Activated CD4-positive, alpha-beta T cell treated with anti-CD3 and anti-CD28 coated beads for 4 hours (primary cell): ENCODE measurements at places on chromosomes 1 and 21.
A peak's percentile ranks its signal among the peaks of the same experiment; 100 is the strongest.

GRCh38 chr1:24226749-24227148 lies 39.7 kb upstream of the IFNLR1 start:
- no peak for DNase-seq

DNA sequence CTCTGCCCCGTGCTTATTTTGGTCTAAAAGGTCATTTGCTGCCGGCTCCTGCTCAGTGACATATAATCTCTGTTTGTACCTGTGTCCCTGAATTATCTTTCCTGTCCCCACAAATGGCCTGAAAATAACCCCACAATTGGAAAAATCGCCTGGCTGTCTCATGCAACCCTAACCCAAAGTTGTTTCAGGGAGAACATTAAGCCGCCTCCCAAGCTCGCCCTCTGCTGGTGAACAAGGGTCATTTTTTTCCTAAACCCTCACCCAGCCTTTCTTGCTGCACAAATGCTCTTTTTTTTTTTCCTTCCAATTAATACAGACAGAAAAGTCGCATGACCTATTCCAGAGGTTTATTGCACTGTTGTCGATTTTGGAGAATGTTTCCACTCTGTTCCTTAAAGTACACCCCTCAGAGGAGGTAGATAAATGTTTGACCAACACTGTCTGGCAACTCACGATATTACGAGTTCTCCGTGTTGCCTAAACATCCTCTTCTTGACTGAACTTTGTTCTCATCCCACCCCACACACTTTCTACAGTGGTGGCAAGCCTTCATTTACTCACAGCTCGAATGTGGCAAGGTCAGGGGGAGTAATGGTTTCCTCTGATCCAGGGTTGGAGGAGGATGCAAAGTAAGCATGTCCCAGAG lies 148.7 kb downstream of the ZZZ3 start:
- DNase-seq, result peak; percentile 56

- DNase-seq, result no peak
Measured at GRCh38 chr1:42469727-42470126, 6.6 kb downstream of the CCDC30 start.

- no peak for DNase-seq
Measured at GRCh38 chr21:32206631-32207405, 72.0 kb downstream of the MIS18A start.

- no peak for DNase-seq
Measured at GRCh38 chr1:6969106-6969505, 183.9 kb downstream of the CAMTA1 start.

GRCh38 chr1:60129911-60130310 lies 56.3 kb upstream of the C1orf87 start:
- no peak for DNase-seq

GRCh38 chr1:96238426-96238825 lies 483.2 kb upstream of the PTBP2 start:
- DNase-seq, result no peak

GRCh38 chr1:193451001-193451400 lies 264.6 kb upstream of the B3GALT2 start:
- DNase-seq, result no peak

DNA sequence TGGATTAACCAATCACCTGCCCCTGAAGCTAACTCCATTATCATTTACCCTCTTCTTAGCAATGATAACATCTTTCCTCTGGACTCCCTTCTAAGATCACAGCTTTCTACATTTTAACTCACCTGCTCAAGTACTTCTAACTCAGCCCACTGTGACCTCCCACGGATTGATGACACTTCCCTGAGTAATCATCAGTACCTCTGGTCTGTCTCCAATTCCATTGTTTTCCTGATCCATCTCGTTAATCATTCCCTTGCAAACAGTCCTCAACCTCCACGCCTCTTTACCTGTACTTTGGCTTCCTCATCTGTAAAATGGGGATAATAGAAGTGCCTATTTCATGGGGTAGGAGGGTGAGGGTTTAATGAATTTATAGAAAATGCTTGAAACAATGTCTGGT lies 195.3 kb upstream of the APP start:
- no peak for DNase-seq

- no peak for DNase-seq
Measured at GRCh38 chr1:15720861-15721260, 15.2 kb upstream of the SLC25A34 start.

DNA sequence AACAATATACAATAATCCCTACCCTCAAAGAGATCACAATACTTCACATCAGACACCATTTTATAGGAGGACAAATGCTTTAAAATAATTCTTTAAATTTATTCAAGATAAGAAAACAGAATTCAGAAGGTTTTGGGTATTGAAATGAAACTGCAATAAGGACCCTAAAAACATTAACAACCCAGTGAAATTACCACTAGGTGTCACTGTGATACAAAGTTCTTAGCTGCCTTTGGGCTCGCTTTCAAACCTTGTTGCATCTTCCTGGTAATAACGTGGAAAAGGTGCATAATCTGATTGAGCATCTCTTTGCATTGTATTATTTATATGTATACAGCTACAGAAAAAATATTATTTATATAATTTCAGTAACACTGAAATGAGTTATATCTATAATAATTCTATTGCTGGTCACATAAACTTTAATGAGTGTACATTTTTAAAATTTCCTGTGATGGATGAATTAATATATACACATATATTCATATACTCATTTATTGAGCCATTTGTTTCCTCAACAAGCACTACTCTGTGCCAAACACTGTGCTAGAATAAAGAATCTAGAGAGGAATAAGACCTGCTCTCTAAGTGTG lies 185.2 kb downstream of the FAF1 start:
- no peak for DNase-seq

DNA sequence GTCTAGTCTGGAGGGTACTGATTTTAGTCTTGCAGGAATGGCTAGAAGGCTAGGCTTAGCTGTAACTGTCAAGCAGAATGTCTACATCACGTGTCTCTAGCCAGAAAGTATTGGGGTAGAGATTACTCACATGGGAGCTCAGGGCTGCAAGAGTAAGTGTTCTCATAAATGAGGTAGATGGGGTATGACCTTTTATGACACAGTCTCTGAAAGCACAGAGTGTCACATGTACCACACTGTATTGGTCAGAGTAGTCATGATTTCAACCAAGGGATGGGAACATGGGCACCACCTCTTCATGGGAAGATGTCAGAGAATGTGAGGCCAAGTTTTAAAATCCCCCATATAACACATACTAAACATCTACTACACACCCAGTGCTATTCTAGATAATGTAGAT lies 2.9 kb downstream of the FYB2 start:
- DNase-seq, result no peak

- no peak for DNase-seq
Measured at GRCh38 chr1:16184557-16185303, 27.7 kb downstream of the ARHGEF19 start.

GRCh38 chr1:110094931-110095654 lies 17.1 kb upstream of the UBL4B start:
- DNase-seq, result no peak

GRCh38 chr21:40622531-40622930 lies 224.4 kb downstream of the DSCAM start:
- DNase-seq, result no peak

GRCh38 chr1:221439008-221439746 lies 302.7 kb downstream of the DUSP10 start:
- DNase-seq, result peak; percentile 53

DNA sequence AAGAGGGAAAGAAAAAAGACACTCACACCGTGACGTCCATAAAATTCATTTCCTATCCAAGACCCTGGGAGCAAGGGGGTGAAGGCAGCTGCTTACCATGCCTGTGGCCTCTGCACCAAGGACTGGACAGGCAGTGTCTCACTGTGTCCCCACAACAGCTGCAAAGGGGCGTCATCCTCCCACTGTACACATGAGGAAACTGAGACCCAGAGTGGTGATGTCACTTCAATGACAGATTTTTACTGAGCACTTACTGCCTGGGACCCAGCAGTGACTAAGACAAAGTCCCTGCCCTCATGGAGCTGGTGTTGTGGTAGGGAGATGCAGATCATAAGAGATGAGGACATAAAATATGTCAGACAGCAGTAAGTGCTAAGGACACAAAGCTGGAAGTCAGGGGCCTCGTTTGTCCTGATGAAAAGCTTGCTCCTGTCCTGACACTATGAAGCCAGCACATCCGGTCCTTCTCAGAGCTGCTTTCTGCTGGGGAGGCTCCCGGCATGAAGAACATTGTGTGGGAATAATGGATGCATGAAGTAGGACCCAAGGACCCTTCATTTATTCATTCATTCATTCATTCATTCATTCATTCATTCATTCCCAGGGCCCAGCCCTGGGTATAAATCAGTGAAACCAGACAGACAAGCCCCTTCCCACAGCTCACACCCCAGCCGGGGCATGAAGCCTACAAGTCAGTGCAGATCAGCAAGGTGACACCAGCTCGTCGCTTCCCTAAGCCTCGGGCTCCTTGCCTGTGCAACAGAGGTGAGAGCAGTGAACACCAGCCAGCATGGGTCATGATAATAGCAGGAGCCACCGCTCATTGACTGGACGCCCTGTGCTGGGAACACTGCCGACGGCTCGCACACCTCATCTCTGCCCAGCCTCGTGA lies 473.7 kb downstream of the MATN1 start:
- DNase-seq, result no peak

GRCh38 chr1:111920221-111921024 lies 69.0 kb downstream of the KCND3 start:
- DNase-seq, result no peak

DNA sequence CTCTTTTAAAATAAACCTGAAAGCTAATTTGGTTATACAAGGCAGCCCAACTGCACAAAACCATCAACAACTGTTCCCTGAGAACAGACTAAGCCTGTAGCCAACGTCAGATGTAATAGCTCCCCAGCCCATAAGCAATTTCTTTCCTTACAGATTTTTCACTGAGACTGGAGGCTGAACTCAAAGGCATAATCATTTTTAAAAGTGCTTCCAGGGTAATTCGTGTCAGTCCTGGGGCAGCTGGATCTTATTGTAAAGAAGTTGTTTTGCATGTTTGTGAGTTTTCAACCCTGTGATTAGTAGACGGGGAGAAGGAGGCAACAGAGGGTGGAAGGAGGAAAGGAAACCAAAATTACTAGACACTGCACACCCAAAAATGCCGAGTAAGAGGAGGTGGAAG lies 3.2 kb downstream of the DPT start:
- no peak for DNase-seq

- DNase-seq, result no peak
Measured at GRCh38 chr1:48644905-48645605, 131.6 kb downstream of the BEND5 start.

- no peak for DNase-seq
Measured at GRCh38 chr1:37666241-37666867, 26.0 kb upstream of the CDCA8 start.

DNA sequence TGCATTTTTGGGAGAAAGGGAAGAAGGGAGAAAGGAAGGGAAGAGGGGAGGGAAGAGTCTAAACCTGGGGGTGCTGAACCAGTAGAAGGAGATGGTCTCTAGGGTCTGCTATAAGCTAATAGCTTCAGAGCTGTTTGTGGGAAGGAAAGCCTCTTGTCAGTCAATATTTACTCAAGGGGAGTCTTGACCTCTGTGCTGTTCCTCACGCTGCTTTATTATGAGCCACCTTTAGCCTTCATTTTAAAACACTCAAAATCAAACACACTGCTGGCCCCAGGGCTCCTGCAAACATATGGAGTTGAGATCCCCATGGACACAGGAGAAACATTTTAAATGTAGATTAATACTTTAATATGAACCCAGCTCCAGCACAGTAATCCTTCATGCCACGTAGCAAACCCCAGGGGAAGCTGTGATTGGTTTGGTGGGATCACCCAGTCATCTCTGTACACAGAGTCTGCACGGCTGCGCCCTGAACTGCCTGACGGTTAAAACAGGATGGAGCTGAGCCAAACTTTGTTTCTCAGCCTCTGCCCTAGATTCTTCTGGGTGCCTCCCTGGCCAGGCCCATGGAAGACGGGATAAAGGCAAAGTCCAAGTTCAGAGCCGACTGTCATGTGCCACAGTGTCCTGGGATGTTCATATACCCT lies 40.2 kb upstream of the VWA5B1 start:
- DNase-seq, result no peak

GRCh38 chr21:45818276-45818903 lies 163.2 kb upstream of the COL6A1 start:
- DNase-seq, result no peak

GRCh38 chr1:111729946-111730681 lies 9.1 kb downstream of the INKA2 start:
- no peak for DNase-seq

DNA sequence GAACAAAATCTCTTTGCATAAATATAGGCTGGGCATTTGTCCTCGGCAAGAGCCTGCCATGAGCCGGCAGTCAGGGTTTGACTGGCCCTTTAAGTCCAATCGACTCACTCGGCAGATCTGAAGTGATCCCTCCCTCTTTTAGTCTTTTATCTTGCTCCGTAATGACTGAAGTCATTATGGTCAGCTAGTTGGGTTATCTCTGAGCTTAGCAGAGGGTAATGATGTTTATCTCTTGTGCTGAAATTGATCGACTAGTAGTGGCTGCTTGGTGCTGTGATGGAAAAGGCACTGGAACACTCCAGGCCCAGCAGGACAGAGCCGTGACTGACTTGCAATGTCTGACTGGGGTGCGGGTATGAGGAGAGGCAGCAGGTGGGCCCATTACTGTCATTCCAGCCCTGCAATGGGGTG lies 468 bp upstream of the ABCA4 start:
- no peak for DNase-seq

GRCh38 chr1:208977012-208977411 lies 606.5 kb upstream of the CAMK1G start:
- no peak for DNase-seq

- DNase-seq, result no peak
Measured at GRCh38 chr21:35035116-35035515, 14.0 kb downstream of the RUNX1 start.

DNA sequence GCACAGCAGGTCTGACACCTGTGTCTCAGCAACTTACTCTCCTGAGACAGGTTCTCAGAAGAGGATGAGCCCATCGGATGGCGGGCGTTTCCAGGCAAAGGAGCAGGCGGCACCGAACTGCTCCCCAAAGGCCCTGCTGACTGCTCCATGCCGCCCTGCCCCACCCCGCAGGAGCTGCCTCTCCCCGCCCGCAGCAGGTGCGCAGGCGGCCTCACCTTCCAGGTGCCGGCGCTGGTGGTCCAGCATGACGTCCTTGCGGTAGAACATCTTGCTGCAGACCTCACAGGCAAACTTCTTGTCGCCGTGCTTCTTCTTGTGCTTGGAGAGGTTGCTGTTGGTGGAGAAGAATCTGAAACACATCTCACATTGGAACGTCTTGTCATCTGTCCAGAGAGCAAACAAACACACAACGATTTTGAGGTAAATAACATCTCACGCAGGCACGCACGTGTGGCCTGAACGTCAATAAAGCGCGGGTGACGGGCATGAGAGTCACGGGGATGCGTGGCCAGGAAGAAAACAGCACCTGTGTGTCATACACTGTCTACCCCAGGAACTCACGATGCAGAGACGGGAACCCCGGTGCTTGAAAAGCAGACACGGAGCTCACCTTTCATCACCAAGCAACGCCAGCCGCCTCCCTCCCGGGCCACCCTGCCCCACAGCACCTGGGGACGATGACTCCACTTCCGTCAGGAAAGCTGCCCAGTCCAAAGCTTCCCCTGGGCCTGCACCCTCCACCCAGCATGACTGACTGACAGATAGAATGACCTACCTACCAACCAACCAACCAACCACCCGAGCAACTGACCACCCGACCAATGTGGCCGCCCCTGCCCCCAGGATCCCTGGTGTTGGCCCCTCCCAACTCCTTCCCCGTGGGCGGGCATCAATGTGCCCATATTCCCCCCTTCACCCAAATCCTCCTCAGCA lies 50.9 kb downstream of the PRDM15 start:
- no peak for DNase-seq
